ENCODE measurements at places on chromosomes 4 and X. TPM values are rescaled to one million over a fixed set of nuclear protein-coding genes. Genes with fewer than 3 reads are reported as not detected.

DNA sequence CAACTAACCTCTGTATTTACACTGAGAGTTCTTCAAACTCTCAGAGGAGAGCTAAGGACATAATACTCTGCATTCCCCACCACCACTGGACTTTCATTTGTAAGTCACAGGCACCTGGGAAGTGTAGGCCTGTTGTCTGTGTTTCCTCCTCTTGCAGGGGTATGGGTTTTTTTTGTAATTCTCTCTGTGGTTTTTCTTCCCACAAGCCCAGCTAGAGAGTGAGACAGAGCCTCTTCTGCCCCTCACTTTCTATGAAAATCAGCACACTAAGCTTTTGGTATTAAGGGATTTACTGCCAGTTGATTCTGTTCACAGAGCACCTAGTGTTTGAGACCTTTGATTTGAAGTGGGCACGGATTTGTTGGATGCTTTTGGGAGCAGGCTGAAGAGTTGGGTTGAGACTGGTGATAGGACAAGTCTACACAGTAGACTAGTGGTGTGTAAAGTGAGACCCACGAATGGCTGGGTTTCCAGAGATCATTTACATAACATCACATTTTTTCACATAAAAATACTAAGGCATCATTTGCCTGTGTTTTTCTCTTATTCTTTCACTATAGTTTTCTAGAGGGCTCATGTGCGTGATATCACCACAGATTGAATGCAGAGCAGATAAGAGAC is 28.9 kb upstream of the WDR17 start:
- DNase-seq: no peak

The PTTG2 gene
- not detected for total RNA-seq

DNA sequence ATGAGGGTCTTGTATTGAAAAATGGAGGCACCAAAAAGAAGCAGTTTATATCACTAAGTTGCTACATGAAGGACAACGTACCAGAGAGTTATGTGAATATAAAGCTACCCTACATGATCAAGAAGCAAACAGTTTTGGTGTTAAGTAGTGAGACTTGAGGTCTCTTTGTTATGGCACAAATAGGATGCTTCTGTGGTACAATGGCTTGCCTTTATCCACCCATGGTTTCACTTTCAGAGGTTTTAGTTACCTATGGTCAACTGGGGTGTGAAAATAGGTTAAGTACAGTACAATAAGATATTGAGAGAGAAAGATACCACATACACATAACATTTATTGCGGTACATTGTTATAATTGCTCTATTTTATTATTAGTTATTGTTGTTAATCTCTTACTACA is 229.2 kb upstream of the SLIT2 start:
- no peak for DNase-seq

The ZNF630 gene
- total RNA-seq: 3.5 TPM

The MTMR1 gene
- 25.6 TPM for total RNA-seq

DNA sequence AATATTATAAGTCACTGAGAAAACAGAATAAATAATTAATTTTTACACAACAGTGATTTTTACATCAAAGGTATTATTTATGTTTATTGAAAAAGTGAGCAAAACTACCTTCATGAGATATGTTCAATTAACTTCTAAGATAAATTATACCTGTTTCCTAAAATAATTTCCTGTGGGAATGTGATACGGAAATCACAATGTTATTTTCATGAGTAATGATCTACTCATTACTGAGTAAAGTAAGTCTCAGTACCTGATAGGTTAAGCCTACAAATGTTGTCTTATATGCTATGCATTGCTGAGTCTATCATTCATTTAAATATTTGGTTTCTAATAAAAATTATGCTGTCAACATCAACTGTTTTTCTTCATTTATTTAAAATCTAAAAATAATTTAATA is 324.0 kb downstream of the STPG2 start:
- DNase-seq: no peak

The PAGE3 gene
- total RNA-seq: not detected

The ITIH6 gene
- not detected for total RNA-seq

GRCh38 chrX:67574696-67575095 is 30.9 kb downstream of the AR start:
- no peak for DNase-seq

The MAN2B2 gene
- total RNA-seq: 11.0 TPM

GRCh38 chr4:184080674-184081073 is 137.0 kb downstream of the ENPP6 start:
- no peak for DNase-seq

GRCh38 chr4:3860061-3860912 is 94.1 kb downstream of the ADRA2C start:
- DNase-seq: no peak

DNA sequence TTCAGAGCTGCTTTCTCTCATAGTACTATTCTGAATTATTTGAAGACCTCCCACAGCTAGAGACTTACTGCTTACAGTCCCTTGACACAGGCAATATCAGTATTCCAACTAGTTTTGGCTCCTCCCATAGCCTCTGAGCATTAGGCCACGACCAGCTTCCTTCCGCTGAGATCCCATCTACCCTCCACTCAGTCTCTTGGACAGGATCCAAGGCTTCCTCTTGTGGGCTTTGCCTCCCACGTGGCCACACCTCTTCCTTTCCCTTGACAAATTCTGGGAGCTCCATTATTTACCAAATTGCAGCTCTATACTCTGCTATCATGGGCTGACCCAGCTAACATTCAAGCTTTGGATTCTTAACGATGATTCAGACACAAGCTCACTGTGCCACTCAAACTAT is 470.4 kb upstream of the GALNT7 start:
- no peak for DNase-seq

DNA sequence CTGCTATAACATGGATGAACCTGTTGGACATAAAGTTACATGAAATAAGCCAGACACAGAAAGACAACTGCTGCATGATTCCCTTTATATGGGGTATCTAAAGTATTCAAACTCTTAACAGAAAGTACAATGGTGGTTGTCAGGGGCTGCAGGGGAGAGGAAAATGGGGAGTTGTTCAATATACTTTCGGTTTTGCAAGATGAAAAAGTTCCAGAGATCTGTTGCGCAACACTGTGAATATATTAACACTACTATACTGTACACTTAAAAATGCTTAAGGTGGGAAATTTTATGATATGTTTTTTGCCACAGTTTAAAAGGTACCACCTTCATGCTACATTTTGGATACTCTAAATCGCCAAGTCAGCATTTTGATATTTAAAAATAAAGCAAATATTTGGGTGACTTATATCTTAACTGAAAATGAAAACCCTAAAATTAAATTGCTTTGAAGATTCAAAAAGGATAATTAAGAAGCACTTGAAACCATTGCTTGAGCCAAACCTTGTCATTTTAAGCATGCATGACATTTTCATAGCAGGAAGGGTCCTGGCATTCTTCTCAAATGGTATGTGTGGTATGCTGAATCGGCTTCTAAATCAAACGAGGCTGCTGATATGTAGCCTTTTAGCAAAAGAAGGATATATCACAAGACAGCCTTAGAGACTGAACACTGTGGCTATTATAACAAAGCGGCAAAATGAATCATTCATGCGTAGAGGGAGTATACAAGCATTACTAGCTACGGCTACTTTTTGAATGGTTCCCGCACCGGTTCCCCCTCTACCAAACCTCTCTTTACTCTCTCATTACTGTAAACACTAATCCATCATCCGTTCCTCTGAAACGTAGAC is 607.1 kb upstream of the DIPK2B start:
- DNase-seq: peak; percentile 76

GRCh38 chr4:173362666-173363065 is 8.1 kb upstream of the SAP30 start:
- no peak for DNase-seq

The DMD gene
- 17.6 TPM for total RNA-seq

- DNase-seq: peak; percentile 63
Measured at GRCh38 chr4:54539500-54540029, 118.2 kb upstream of the KIT start.

DNA sequence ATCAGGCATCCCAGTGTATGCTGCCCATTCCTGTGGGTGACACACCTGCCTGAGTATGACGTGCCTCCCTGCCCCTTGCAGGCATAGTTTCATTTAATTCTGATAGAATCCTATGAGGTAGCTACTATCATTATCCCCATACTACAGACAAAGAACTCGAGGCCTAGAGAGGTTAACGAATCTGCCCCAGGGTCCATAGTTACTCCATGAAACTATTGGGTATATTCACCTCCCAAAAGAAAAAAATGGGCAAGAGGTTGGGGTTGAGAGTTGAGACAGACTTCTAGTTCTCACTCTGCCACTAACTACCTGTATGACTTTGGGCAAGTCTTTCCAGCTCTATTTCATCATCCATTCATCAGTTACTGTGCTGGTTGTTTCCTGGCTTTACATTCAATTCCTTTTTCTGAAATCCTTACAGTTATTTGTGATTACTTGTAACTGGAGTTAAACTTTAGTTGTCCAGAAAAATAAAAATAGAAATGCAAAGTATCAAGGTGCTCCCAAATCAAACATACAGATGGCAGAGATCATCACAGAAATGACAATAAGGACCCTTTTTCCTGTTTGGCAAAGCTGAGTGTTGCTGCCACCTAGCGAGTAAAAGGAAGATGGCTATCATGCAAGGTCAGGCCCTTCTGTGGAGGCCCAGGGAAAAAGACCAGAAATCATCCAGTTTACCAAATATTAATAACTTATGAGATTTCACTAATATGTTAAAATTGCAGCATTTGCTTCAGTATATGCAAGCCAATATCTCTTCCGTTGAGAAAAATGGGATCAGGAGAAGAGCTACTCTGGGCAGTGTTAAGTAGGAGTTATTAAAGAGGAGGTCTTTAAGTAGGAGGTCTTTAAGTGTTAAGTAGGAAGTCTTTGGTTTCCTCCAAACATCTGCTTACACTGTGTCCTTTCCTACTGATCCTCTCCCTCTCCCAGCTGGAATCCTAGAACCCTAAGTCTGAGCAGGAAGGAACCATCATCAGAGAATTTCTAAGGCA is 17.1 kb upstream of the MAP7D3 start:
- no peak for DNase-seq

DNA sequence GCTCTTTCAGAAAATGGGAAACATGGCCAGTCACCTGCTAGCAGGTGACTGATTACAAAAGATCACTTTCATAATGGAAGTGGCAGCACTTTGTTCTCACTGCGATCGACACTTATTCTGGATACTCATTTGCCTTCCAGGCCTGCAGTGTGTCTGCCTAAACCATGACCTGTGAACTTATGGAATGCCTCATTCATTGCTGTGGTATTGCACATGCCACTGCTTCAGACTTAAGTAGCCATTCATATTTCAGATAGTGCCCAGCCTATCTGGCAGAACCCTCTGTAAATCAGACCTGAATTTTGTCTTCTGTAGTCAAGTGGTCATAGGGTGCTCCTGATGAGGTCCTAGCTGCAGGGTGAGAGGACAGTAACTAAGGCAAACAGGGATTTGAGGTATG is 23.3 kb upstream of the MGST2 start:
- DNase-seq: no peak

DNA sequence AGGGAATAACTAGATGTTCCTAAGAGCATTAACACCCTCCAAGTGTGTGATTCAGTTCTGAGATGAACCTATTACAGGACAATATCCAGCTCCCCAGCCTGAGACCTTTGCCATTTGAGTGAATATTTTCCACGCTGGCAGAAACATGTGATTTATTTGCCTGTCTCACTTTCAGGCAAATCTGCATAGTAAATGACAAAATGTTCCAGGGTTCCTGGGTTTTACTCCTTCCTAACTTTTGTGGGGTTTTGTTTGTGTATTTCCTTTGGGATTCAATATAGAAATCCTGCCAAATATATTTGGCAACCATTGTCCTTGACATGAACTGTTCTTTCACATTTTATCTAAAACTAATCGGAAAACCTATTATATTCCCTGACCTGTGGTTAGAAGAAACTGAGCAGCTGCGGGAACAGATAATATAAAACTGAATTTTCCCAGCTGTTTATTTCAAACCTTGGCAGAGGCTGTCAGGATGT is 12.5 kb downstream of the F8 start:
- DNase-seq: no peak

The SLC4A4 gene
- total RNA-seq: not detected

DNA sequence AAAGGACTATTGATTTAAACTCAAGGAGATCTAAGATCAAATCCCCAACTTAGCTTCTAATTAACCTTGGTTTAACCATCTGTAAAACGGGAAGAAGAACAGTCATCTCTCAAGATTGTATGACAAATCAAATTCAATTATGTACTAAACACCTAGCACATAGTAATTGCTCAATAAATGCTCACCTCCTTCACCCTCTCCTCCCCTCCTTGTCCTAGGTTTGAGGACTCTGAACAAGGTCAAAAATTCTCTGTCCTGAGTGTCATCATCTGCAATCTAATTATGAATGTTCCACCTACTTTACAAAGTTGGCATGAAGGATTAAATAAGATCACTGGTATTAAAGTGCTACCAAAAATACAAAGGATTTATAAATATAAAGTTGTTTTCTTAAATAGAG is 320.1 kb upstream of the PPARGC1A start:
- DNase-seq: no peak

GRCh38 chr4:40506066-40506465 is 123.6 kb downstream of the RBM47 start:
- DNase-seq: no peak

GRCh38 chr4:19494961-19495360 is 756.7 kb upstream of the SLIT2 start:
- DNase-seq: no peak

- DNase-seq: no peak
Measured at GRCh38 chrX:95729401-95729800, 955.2 kb upstream of the DIAPH2 start.

DNA sequence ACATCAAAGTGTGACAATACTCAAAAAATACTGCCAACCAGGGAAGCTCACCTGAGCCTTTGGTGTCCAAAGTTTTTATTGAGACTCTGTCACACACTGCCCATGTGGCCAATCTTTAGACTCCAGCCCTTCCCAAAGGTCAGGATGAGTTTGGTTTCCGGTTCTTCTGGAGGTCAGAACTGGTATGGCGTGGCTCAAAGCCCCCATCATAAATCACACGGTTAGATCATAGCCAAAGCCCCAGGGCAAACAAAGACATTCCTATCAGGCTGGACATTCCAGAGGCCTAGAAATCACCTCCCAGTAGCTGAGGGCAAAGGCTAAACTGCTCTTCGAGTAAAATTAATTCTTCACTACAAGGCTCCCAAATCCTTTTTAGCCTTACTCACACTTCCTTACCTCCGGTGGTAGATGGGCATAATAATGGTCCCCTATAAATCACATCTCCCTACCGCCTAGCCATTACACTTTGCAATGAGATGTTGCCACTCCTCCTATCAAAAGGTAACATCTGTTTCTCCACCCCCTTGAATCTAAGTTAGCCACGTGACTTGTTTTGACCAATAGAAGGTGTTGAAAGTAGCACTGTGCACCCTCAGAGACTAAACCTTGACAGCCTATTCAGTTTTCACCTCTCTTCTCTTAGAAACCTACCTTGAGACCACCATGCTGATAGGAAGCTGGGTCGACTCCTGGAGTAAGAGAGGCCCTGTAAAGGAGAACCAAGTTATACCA is 137.8 kb upstream of the DUSP21 start:
- DNase-seq: peak; percentile 45

- DNase-seq: peak; percentile 36
Measured at GRCh38 chr4:96352051-96352517, 512.2 kb downstream of the PDHA2 start.

DNA sequence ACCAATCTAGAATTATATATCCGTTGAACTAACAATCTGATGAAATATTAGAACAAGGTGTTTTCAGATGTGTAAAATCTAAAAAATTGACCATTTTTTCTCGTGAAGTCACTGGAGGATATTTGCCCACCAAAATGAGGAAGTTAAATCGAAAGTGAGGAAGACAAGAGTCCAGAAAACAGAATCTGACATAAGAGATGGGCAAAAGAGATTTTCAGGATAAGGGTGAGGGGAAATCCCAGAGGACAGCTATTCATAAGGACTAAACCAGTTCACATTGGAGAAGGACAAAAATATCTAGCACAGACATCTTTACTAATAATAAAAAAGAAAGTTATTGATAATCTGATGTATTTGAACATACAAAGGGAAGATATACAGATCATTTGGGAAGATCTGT is 18.7 kb upstream of the ALG13 start:
- DNase-seq: no peak
